NCI-H774 (cell line): ENCODE measurements at places on chromosomes 7 and 10.

DNA sequence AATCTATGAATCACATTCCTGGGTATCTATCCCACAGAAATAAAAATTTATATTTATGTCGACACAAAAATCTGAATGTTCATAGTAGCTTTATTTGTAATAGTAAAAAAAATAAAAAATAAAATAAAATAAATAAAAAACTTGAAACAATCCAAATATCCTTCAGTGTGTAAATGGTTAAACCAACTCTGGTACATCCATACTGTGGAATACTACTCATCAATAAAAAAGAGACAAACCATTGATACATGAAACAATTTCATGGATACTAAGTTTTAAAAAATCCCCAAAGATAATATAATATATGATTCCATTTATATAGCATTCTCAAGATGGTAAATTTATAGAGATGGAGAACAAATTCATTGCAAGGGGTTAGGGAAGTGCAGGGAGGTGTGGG, 48.6 kb downstream of the USP6NL start:
- DNase-seq, result no peak

DNA sequence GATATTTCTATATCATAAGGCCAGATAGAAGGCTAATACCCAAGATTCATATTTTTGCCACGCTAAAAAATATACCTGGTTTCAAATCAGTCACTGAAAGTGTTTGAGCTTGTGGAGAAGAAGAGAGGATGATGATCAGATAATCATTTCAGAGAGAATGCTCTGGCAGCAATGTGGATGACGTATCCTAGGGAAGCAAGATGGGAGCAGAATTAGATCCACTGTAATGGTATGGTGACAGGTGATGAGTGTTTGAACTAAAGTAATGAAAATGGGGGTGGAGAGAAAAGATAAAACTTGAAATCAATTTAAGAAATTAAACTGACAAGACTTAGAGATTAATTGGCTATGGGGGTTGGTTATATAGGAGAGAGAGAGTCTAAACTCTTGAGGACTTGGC, 42.7 kb upstream of the TMEM196 start:
- DNase-seq, result no peak

DNA sequence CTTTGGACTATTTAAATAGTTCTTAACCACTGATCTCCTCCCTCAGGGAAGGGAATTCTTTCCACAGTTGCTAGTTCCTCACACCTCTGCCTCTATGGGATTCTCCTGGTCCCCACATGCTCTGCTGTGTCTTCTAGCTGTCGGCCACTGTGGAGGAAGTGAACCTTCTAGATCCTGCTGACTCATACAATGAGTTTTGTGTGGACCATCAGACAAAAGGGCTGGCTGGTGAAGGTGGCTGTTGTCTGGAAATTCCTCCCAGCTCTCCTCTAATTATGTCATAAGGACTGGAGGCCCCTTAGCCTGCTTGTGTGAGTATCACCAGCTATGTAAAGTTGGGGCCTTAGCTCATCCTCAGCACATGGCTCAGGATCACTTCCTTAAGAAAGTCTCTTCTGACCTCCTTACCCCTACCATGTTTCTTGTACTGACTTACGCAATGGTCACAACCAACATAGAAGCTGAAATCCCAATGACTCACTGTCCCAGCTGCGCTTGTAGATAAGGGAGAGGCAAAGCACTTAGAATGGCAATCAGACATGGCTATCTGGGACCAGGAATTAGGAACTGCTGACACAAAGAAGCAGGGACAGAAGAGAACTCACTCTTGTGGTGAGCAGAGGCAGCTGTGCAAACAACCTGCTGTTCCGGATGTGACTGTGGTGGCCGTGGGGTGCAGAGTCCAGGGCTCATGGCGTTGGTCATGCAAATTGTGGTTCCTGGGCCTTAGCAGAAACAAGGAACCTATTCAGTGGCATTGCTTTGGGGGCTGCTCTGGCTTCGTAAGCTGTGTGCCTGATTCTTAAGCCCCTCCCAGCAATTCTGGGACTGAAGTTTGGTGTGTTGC, 2.5 kb upstream of the MACC1 start:
- DNase-seq, result peak; percentile 88

DNA sequence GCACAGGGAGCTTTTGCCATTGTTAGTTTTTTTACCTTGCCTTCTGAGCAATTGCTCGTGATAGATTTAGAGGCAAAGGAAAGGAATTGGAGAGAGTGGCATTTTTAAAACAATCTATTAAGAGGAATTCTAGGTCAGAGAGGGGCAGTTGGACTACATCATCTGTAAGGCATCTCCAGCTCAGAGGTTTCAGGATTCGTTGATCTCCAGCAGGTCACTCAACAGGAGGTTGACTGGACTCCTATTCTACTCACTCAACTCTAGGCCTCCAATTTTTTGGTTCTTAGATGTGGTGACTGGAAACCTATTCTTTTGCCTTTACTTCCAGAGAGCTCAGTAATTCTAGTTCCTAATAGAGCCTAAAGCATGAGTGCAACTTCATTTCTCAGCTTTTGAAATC, 42.8 kb downstream of the TBXAS1 start:
- DNase-seq, result no peak

- no peak for DNase-seq
These were observed 88.6 kb downstream of the LYZL1 start for GRCh38 chr10:29377333-29377961.

GRCh38 chr10:24664991-24665390, 58.7 kb downstream of the ARHGAP21 start:
- no peak for DNase-seq

- DNase-seq, result no peak
These were observed 62.4 kb downstream of the CTTNBP2 start for GRCh38 chr7:117810642-117811512.
